Hematopoietic multipotent progenitor cell treated with erythropoietin and hydrocortisone succinate and interleukin-3 and kit ligand, for 8 days (in vitro differentiated cells): ENCODE measurements at places on chromosomes 11 and 22.
A peak's percentile ranks its signal among the peaks of the same experiment; 100 is the strongest.

DNA sequence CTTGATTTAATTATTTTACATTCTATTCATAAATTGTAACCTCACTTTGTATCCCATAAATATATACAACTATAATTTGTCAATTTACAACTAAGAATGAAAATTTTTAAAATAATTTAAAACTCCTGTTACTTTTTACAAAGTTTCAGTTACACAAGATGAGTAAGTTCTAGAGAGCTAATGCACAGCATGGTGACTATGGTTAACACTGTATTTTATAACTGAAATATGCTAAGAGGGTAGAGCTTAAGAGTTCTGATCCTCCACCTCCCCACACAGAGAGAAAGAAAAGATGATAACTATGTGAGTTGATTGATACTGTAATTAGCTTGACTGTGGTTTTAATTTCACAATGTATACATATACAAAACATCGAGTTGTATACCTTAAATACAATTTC lies 412.5 kb upstream of the DDI1 start:
- DNase-seq: no peak

GRCh38 chr11:18064450-18065054 lies 18.5 kb upstream of the TPH1 start:
- DNase-seq: no peak

GRCh38 chr11:65496304-65497140 lies 2.3 kb upstream of the MALAT1 start:
- no peak for DNase-seq

DNA sequence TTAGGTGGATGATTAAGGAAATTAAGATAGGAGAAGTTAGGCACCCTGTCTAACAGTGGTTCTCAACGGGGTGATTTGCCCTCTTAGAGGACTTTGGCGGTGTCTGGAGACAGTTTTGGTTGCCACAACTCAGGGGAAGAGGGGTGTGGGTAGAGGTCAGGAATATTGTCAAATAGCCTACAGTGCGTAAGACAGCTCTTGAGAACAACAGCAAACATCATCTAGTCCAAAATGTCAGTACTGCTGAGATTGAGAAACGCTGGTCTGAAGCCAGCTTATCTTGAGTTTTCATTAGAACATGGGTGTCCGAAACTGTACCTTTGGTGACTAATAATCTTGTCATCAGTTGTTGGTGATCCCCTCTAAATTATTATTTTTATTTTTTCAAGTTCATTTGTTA lies 38.4 kb downstream of the CECR2 start:
- no peak for DNase-seq

GRCh38 chr11:114059984-114060391 lies 477 bp downstream of the ZBTB16 start:
- peak; percentile 82 for DNase-seq

- DNase-seq: no peak
These were observed 46.9 kb downstream of the LUZP2 start for GRCh38 chr11:24543771-24544170.

GRCh38 chr22:26534874-26535602 lies 22.8 kb upstream of the TFIP11 start:
- DNase-seq: no peak

DNA sequence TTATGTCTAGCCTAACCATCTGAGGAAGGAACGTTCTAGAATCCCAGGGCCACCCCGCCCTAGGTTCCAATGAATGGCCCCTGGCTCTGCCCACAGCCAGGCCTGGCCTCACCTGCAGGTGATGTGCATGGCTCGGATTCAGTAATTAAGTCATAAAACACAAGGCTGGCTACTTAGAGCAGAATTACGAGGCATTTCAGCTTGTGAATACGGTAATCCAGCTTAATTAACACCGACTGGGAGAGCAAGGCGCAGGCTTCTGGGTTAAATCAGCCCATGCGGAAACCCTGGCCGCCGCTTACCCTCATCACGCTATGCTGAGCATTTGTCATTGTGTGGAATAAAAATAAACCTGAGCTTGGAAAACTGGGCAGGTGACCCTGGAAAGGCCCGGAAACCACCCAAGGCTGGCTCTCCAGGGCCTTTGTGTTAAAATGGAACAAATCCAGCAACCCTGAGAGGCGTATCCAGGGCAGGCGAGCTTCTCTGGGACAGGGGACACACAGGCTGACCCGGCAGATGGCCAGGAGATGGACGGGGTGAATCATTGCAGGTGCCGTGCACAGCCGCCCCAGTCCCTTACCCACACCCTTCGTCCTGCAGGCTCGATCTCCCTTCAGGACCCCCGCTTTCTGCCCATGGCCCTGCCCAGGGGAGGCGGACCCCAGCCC lies 220.2 kb downstream of the CTTN start:
- DNase-seq: no peak

- no peak for DNase-seq
These were observed 3.0 kb upstream of the B3GAT1 start for GRCh38 chr11:134414766-134415765.

DNA sequence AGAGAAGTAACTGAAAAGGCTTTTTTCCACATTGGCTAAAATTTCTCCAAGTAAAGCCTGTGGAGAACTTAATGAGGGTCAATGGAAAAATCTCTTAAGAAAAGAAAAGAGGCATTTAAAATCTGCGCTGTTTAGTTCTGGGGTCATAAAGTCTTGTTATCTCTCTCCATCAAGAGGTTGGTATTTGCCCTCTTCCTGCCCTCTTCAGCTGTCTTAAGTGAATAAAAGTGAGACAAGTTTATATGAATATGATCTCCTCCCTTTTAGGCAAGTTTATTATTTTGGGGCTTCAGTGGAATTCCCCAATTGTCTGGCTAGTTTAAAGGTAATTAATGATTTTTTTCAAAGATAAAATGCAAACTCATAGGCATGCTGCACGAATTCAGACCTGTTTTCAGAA lies 89.6 kb downstream of the ARL14EP start:
- DNase-seq: no peak

GRCh38 chr22:29750559-29751538 lies 16.0 kb downstream of the ZMAT5 start:
- peak; percentile 77 for DNase-seq

- DNase-seq: no peak
These were observed 8.2 kb upstream of the MICAL3 start for GRCh38 chr22:18032455-18033101.

- DNase-seq: no peak
These were observed 118.4 kb downstream of the KIAA1671 start for GRCh38 chr22:25070956-25071355.

DNA sequence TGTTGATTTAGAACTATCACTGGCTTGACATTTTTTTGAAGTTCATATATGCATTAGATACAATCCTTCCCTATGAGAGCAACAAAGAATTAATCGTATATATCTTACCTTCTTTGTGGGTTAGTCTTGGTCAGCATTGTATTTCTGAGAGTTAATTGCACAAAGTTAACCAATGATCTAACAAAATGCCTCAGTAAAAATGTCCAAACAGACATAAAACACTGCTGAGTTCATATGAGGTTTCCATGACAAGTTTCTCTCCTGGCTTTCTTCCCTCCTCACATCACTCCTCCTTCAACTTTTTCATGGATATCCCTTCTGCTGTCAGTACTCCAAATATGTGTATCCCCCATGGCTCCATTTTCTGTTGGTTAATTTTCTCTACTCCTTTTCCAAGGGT lies 9.0 kb downstream of the MAP6 start:
- DNase-seq: no peak

- DNase-seq: no peak
These were observed 78.2 kb upstream of the NARS2 start for GRCh38 chr11:78652843-78653239.

DNA sequence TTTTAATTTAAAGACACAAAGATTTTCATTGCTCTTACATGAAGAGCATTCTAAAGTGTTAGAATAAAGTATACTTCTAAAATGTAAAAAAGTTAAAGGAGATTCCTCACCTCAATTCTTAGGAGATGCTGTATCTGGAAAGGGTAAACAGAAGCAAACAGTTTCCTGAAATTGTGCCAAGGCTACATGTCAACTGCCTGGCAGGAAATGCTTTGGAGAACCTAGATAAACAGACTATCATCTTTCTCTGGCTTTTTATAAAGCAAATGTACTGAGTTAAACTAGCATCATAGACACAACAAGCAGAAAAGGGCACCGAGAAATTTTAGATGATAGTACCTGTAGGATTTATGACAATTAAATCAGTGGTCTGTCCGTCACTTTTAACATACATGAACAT lies 24.7 kb upstream of the AKIP1 start:
- DNase-seq: no peak

DNA sequence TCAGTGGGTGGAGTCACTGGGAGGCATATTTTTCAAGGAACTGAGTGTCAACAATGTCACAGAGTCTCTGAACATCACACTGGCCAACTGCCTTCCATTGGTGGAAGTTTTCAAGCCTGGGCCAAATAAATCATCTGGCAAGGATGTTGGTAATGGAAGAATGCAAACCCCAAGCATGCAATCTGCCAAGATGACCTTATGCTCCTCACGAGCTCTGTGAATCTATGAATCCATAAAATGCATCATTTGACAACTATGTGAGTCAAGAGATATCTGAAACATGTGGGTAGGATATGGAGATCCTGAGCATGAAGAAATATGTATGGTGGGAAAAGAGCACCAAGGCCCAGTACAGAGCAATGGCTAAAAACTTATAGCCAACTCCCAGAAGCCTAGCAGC lies 122.2 kb downstream of the PLEKHA7 start:
- DNase-seq: no peak

DNA sequence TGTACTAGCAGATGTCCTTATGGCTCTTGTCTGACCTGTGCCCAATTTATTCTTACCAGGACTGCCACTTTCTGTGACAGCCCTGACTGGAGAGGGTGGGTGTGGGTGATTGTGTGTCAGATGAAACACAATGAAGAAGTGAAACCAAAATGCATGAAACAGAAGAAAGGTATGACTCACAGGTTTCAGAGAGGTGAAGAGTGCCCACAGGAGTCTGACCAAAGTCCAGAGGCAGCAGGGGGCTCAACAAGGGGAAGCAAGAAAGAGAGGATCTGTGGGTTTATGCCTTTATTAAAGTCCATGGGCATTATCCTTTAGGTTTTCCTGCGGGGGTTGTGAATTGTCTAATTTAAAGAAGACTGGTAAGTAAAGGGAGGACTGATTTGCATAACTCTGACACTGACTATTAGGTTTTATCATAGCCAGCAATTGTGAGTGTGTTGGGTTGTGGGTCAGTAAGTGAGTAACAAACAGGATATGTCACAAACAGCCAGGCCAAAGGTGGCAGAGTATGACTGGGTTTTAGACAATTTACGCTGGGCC lies 3.9 kb upstream of the OR4C6 start:
- no peak for DNase-seq

GRCh38 chr11:107719557-107720302 lies 7.9 kb upstream of the SLN start:
- DNase-seq: no peak

DNA sequence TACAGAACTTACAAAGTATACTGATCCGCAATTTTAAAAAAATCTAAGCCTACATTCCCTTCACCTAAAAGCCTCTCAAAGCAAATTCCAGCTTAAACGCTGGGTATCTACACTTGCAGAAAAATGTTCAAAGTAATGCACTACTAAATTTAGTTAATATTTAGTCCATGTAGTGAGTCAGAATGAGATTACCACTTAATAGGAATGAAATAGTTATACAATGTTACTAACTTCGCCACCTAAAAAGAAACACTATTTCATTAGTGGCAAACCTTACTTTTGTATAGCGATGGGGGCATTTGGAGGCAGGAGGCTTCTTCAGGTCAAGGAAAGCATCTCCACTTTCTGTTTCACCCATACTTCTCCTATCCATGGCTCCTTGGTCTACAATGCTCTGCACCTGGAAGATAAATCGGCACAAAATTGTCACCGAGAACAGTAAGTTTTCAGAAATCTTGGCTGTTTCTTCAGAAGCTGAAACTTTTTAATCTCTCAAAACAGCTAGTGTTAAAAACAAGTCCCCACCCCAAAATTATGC lies 1.2 kb downstream of the EIF4ENIF1 start:
- peak; percentile 40 for DNase-seq

DNA sequence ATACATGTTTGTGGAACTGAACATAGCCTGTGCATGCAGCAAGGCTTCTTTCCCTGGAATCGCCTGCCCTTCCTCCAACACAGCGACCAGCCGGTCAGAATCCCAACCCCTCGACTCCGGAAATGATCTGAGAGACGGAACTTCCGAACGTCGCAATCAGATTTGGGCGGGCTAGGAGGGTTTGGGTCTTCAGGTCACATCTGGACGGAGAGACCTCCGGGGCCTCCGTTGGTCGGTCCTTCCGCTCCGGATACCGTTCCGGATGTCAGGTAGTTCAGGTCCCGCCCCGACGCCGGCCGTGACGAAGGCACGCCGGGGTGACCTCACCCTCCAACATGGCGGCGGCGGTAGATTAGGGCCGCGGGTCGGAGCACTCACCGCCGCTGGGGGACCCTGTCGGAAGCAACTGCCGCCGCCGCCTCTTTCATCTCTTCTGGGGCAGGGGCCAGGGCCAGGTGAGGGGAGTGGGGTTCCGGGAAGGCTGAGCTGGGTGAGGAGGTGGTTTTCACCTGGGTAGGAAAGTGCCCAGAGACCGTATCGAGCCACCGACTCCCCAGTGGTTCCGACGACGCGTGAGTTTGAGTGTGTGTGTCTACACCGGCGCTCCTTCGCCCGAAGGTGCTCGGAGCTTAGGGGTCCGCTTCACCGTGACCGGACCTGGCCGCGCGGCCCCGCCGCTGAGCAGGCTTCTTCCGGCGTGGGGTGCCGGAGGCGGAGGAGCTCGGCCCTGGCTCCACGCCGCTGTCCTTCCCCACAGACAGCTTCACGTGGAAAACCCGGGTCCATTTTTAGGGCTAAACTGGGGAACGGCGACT lies at the start of gene BCL2L13:
Gene BCL2L13, plus strand, starts transcription at position 326 of the 815 bp plus-strand sequence. CDS start 16,955 bp downstream, outside the sequence.
- peak; percentile 93 for DNase-seq

- no peak for DNase-seq
These were observed 71.6 kb downstream of the C11orf58 start for GRCh38 chr11:16809886-16810668.

DNA sequence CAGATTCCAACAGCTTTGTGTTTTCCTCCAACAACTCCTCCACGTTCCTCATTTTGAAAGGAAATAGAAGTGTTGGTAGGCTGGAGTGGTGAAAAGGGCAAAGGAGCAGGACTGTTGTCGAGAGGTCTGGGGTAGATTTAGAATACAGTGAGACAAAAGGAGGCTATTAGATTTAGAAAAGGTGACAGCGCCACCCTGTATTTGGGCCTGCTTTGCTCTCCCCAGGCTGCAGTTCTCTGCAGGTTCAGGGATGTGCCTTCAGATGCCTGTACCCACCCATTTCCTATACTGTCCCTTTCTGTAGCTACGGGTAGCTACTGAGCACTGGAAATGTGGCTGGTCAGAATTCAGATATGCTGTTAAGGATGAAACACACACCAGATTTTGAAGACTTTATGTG lies 20.8 kb downstream of the MMP13 start:
- DNase-seq: no peak

DNA sequence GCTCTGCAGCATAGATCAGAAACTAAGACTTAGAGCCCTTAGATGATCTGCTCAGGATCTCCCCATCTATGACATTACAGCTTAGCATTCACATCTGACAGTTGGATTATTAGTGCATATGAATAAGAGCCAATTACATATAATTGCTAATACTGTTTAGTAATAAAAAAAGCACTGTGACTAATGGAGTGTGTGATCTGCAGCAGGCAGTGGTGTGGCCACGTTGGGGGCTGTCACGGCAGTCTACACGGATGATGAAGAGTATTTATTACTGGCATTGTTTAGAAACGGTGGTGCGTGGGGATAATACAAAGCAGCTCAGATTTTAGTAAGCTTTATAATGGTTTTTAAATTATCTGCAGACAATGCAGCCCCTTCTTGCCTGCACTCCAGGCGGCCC lies 93.5 kb upstream of the TIMP3 start:
- DNase-seq: no peak

- DNase-seq: no peak
These were observed at the start of gene CASP1 for GRCh38 chr11:105034813-105035620. Gene CASP1 (minus strand): TSS chr11:105035144. CDS start chr11:105035113, 31 bp downstream.
